ENCODE measurements at places on chromosomes 6 and 20.

DNA sequence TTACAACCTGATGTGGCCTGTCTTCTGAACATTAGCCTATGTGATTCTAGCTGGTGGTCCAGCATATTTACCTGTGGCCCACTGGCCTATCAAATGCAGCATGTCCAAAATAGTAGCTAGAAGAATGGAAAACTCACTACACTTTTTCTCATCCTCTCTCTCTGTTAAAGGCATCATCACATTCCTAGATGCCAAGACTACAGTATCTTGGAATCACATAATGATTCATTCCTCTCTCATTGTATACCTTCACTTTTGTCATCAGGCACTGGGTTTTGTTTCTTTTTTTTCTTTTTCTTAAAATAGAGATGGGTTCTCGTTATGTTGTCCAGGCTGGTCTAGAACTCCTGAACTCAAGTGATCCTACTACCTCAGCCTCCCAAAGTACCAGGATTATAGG, 45.0 kb downstream of the FAM83B start:
- DNase-seq: no peak

DNA sequence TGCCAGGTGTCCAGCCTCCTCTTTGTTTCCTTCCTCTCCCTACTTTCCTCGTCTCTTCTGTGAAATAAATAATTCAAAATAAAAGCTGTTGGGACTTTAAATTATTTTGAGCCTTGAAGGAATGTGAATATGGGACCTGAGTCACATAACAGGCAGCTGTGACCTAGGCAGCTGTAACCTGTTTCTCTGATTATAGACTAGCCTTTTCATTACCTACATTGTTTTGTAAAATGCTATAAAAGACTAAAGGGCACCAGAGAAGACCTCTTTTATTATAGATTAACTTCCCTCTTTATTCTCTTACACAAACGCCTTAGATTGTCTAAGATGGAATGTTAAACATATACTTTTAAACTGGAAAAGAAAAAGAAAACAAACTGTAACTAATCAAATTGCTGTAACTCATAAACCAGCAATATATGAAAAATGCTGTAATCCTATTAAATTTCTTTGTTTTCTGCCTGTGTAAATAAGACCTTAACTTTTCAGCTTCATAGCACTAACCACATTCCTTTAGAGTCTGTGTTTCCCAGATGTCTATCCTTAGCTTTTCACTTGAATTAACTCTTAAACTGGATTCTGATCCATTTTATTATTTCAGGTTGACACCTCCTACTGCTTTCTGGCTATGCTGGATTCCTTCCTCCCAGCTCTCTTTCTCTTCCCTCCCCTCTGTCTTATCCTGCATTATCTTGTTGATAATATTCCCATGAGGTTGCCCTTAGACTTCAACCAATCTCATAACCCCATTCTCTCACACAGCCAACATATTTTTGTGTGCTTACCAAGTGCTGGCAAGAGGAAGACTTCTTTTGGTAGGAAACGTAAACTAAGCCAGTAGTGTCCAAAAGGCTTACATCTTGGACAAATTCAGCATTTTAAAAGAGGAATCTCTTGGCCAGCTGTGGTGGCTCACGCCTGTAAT, 69.2 kb downstream of the TPD52L1 start:
- no peak for DNase-seq

- DNase-seq: no peak
Measured at GRCh38 chr20:36984257-36984638, 32.7 kb upstream of the SAMHD1 start.

- DNase-seq: no peak
Measured at GRCh38 chr20:16712511-16712947, 17.3 kb upstream of the SNRPB2 start.

GRCh38 chr6:168368936-168369335, 49.4 kb upstream of the DACT2 start:
- DNase-seq: no peak

DNA sequence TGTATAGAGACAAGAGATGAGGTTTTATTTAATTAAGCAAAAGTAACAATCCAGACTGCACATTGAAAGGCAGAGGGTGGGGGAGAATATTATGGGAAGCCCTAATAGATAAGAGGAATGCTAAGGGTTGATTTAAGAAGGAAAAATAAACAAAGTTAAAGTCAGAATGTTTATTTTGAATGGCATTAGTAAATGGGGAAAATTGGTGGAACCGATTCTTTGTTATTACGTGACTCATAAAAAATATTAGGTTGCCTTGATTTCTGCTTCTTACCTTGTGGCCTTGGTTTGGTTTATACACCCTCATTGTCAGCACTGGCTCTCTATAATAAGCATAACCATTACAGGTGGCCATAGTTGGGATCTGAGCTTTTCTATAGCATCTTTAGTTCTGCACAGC, 674.8 kb upstream of the CITED2 start:
- DNase-seq: no peak

- no peak for DNase-seq
Measured at GRCh38 chr6:39301606-39302005, 12.6 kb downstream of the KCNK17 start.
